ENCODE measurements at places on chromosomes 2 and 18.

- DNase-seq, result no peak
Measured at GRCh38 chr2:142586693-142587580, 290.5 kb upstream of the KYNU start.

- no peak for DNase-seq
Measured at GRCh38 chr2:204124140-204124750, 187.7 kb downstream of the ICOS start.

DNA sequence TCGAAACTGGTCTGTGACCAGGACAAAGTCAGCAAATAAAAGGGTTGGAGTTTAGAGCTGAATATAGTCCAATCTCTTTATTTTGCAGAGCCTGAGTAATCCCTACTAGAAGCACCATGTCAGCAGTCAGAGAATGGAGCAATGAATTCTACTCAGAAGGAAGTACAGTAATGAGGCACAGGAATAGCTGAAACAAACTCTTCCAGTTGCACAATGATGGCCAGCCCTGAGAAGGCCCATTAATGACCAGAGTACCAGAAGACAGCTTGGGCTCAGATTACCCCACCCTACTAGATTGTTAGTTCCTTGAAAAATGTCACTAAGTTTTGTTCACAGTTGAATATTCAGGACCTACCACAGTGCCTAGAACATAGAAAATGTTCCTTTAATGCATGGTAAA is 40.3 kb upstream of the SCG2 start:
- no peak for DNase-seq

GRCh38 chr2:31962757-31963361 is 47.9 kb downstream of the MEMO1 start:
- DNase-seq, result no peak

DNA sequence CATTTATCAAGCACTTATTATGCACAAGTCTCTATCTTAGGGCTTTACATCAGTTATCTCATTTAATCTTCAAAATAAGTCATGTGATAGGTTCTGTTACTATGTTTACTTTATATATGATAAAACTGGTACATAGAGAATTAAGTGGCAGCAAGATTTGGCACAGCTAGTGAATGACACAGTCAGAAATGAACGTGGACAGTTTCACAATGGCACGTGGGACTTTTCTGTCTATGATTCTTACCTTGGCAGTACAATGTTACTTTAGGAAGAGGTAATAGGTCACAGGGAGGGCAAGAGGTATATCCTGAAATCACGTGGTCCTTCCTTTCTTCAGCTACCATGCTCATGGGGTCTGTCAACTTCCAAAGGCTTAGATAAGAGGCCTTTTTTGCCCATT is 53.4 kb downstream of the SLC4A10 start:
- DNase-seq, result no peak

DNA sequence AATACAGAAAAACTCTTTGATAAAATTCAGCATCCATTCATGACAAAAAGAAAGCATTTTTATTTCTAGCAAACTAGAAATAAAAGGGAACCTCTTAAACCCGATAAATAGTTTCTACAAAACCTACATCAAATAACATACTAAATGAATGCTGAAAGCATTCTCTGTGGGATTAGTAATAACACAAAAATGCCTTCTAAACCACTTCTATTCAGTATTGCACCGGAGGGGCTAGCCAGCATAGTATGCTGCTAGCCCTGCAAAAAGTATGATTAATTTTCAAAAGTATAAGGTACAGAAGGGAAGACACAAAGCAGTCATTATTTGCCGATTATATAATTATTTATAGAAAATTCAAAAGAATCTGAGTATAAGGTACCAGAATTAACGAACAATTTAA is 145.2 kb downstream of the DTNB start:
- no peak for DNase-seq

DNA sequence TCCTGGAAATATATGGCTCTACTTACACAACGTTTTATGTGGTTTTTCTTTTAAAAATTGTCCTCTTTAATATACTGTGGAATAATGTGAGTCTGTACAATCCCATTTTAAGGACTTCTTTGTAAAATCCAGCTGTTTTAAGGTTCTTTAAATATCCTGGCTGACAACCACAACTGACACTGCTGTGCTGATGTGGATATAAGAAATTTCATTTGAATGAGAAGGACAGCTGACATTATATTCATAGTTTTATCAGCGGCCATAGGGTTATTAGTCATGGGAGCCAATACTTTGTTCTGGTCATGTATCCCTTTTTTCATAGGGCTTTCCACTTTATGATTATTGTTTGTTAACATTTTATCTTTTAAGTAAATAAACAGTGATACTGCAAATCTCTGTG is 169.5 kb downstream of the CAMKMT start:
- DNase-seq, result no peak

- no peak for DNase-seq
Measured at GRCh38 chr2:25368660-25369059, 26.9 kb upstream of the DNMT3A start.

DNA sequence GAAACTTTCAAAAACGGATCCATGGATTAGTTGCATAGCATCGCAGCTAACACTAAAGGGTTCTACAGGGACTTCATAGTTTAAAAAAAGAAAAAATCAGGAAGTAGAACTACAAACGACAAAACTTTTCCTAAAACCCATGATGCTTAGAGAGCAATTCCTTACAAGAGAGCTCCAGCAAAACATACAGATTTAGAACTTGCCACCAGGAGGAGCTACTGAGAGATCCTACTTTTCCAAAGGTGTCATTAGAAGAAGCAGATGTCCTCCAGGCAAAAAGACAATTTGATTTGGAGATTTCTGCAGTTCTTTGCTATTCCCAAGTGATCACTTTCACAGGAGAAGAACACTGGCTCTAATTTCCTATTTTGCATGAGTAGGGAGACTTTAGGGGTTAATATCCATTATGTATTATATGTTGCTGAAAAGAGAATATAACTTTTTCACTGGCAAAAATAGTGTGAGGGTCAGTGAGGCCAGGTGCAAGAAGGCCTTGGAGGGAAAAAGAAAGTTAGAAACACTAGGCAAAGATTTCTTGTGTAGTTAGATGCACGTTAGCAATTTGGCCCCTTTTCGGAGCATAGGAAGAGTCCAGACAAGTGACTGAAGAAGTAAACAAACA is 436.2 kb downstream of the SUCLG1 start:
- DNase-seq, result no peak

- DNase-seq, result no peak
Measured at GRCh38 chr2:43402002-43402401, 175.6 kb upstream of the ZFP36L2 start.

DNA sequence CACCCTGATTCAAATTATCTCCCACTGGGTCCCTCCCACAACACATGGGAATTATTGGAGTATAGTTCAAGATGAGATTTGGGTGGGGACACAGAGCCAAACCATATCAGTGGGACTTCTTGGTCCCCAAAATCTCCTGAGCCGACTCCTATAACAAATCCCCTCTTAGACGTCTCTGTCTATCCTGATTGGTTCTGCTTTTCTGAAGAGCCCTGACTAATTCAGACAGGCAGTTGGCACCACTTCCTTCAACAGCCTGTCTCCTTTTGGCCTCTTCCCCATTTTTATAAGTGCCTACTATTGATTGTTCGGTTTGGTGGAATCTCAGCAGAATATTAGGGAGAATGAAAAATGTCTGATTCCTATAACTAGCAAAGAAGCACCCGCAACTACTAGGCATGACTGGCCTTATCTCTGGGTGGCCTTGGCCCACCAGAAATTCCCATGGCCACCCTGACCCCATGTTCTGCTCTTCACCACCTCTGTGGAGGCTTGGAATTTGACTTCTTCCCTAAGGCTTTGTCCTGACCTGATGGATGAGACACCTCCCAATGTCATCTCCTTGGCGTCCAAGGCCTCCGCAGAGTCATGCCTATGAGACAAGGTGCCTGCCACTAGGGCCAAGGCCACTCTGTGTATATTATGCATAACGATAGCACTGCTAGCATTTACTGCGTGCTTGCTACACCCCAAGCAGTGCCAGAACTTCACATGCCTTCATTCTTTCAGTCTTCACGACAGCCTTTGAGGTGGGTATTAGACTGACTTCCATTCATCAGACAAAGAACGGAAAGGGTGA is 218.9 kb upstream of the COPS8 start:
- DNase-seq, result no peak
